Stimulated activated CD4-positive, alpha-beta T cell treated with anti-CD3 and anti-CD28 coated beads, Interleukin-1b, Interleukin-23, amount 100 ng/mL, for 4 hours (primary cell): ENCODE measurements at places on chromosomes 11 and 22.

- no peak for DNase-seq
Observed at GRCh38 chr22:44398856-44399837, 86.4 kb upstream of the SHISAL1 start.

DNA sequence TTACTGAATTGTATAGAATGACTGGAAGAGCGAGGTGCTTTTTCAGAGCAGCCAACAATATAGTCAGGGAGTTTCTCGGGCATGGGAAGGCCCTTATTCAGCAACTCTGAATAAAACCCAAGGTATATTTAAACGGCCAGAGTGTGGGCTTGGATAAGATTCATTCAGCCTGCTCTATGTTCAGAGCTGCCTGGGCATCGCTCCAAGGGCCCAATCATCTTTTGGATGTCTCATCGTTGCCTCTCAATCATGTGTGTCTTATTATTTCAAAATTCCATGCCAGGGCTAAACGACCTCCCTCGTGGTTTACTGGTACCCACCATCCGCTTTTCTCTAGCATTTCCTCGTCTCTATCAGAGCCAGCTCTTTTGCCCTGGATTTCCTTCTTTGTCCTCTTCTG, 19.5 kb upstream of the NTM start:
- no peak for DNase-seq

- no peak for DNase-seq
Observed at GRCh38 chr11:19714387-19715363, 2.0 kb downstream of the NAV2 start.

- no peak for DNase-seq
Observed at GRCh38 chr22:20111689-20112622, 3.9 kb upstream of the RANBP1 start.

DNA sequence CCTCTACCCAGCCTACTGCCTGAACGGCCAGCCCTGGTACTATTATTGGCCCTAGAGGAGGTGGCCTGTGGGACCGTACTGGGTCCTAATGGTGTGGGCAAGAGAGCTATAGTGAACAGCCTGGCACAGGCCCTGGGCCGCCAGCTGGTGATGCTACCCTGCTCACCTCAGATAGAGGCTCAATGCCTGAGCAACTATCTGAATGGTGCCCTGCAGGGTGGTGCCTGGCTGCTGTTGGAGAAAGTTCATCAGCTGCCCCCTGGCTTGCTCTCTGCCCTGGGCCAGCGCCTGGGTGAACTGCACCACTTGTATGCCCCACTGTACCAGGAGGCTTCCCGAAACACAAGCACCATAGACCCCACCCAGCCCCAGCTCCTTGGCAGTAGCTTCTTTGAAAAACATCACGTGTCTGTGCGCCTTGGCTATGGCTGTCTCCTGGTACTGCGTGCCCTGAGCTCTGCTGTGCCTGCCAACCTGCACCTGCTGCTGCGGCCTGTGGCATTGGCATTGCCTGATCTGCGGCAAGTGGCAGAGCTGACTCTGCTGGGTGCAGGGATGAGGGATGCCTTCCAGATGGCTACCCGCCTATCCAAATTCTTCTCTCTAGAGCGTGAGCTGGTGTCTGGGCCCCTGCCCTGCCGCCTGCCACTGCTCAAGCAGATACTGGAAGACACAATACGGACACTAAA, 49.0 kb downstream of the DNHD1 start:
- DNase-seq: no peak

DNA sequence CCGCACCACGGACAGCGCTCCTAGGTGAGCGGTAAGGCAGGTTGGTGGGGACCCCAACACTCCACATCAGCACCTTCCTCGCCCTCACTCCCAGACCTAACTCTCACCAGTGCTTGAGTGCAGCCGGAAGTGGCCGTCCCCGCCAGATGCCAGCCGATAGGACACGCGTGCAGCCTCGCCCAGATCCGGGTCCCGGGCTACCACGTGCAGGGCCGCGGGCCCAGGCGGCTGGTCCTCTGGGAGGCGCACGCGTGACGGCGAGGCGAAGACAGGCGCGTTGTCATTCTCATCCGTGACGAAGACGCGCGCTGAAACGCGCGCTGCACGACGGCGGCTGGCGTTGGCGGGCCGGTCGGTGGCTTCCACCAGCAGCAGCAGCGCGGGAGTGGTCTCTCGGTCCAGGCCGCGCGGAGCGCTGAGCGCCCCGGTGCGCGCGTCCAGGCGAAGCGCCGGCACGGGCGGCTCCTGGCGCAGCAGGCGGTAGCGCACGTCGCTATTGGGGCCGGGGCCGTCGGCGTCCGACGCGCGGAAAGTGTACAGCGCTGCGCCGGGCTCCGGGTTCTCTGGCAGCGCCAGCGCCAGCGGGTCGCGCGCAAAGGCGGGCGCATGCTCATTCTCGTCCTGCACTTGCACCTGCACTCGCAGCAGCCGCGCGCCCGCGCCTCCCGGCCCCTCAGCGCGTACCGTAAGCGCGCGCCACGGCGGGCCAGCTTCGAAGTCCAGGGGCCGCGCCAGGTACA, 10.8 kb upstream of the TPP1 start:
- no peak for DNase-seq

GRCh38 chr11:16367252-16367651, 10.9 kb upstream of the SOX6 start:
- DNase-seq: no peak

GRCh38 chr11:122077459-122077858, 38.6 kb downstream of the BLID start:
- DNase-seq: no peak

- no peak for DNase-seq
Observed at GRCh38 chr11:112806876-112807275, 154.3 kb upstream of the NCAM1 start.

DNA sequence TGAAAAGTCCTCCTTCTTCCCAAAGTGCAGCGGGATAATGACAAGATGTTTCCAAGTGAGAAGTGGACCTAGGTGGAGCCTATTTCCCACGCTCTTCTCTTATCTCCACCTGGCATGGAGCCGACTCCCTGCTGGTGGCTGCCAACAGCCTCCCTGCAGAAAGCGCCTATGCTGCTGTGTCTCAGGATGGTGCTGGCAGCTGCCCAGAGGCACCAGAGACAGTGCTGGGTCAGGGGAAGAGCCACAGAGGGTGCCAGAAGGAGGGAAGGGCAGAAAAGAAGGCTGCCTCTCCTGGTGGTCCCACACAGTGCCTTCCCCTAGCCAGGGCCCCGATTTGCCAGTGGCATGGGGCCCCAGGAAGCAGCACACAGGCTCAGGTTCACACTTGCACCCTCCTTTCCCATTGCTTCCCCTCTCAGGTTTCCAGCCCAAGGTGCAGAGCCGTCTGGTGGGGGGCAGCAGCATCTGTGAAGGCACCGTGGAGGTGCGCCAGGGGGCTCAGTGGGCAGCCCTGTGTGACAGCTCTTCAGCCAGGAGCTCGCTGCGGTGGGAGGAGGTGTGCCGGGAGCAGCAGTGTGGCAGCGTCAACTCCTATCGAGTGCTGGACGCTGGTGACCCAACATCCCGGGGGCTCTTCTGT, 19.0 kb downstream of the CD5 start:
- DNase-seq: no peak

GRCh38 chr22:17161991-17162390, 2.9 kb upstream of the HDHD5 start:
- DNase-seq: no peak

DNA sequence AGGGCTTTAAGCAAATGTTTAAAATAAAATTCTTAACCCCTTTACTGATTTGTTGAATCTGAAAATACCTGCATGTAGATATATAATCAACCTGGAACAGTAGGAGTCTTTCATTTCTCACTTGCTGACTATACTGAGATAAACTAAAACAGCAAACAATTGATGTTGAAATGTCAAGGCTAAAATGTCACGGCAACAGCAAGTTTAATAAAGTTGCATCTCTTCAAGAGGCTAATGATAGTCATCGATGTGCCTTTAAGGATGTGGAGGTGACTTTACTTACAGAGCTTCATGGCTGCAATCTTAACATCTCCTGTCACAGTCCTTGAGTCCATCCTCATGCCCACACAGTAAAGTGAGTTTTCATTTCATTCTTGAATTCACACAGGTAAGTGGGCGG, 3.6 kb upstream of the PRRG4 start:
- DNase-seq: no peak

DNA sequence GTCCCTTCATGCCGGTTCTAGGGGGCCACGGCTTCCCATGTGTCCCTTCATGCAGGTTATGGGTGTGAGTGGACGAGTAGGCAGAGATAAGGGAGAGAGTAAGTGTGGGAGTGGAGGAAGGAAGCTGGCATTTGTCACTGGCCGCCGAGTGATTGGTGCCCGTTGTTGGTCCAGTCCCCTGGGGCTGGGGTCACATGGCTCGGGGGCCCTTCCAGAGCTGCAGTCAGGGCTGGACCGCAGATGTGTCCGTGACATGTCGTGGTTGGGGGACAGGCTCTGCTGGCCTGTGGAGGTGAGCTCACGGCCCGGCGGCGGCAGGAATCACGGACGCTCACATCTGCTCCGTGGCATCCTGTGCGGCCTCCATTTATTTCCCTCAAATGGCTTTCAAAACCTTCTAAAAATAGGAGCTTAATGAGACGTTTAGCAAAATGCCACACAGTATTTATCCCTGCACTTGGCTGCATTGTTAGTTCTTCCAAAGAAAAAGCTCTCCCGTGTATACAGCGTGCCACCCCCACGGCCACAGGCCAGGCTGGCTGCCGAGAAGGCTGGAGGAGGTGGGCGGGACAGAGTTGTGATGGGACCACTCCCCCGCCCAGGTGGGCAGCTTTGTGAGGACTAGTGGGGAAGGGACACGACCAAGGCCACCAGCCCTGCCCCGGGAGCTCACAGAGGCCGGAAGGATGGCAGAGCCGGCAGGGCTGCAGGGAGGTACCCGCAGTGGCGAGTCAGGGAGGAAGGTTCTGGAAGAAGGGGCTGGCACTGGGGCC, 386.7 kb downstream of the TBC1D22A start:
- no peak for DNase-seq

GRCh38 chr11:3036419-3036818, 20.8 kb downstream of the CARS1 start:
- DNase-seq: no peak

- DNase-seq: no peak
Observed at GRCh38 chr11:60194511-60194910, 11.6 kb upstream of the MS4A6A start.

- DNase-seq: no peak
Observed at GRCh38 chr11:77119531-77119936, 8.5 kb upstream of the MYO7A start.

- no peak for DNase-seq
Observed at GRCh38 chr11:11468954-11469353, 115.9 kb upstream of the CSNK2A3 start.

GRCh38 chr11:19018901-19019300, 41.6 kb downstream of the MRGPRX2 start:
- no peak for DNase-seq

DNA sequence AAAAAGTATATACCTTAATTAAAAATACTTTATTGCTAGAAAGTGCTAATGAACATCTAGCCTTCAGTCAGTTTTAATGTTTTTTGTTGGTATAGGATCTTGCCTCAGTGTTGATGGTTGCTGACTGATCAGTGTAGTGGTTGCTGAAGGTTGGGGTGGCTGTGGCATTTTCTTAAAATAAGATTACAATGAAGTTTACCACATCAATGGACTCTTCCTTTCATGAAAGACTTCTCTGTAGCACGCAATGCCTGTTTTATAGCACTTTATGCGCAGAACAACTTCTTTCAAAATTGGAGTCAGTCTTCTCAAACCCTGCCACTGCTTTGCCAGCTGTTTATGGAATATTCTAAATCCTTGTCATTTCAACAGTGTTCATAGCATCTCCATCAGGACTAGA, 50.6 kb downstream of the LDLRAD3 start:
- DNase-seq: no peak

DNA sequence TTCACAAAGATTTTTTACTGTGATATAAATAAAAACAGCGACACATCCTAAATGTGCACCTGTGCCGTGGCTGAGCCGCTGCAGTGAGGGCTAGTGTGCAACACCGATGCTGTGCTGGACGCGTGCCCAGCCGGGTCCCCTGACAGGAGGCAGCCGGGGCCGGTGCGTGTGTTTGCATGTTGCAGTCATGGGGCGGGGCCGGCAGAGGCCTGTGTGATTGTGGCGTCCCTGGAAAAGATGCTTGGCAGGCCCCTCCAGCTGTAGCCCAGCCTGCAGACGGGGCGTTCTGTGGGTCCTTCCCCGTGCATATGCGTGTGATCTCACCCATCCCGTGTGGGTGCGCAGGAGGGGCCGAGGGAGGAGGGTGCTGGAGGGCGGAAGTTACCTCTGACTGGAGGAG, 30.6 kb downstream of the MUC6 start:
- no peak for DNase-seq

DNA sequence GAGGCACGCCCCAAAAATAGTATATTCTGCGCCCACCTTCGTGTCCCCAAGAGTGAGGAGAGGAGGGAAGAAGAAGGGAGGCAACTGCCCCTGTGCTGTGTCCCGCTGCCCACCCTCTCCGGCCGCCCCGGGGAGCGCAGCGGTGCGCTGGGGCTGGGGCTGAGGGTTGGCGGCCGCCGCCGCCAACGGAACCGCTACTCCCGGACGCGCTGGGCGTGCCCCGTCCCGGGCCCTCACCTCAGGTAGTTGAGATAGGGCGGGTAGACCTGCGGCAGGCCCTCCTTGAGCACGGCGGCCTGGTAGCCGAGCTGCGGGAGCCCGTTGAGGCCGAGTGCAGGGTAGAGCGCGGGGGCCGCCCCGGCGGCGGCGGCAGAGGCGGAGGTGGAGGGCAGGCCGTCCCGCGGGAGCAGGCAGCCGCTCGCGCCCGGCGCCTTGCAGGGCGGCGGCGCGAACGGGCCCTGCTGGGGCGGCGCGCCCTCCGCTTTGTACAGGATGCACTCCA, 2.4 kb downstream of the PGR start:
- DNase-seq: no peak

- no peak for DNase-seq
Observed at GRCh38 chr11:67006029-67006884, 16.7 kb upstream of the SYT12 start.

DNA sequence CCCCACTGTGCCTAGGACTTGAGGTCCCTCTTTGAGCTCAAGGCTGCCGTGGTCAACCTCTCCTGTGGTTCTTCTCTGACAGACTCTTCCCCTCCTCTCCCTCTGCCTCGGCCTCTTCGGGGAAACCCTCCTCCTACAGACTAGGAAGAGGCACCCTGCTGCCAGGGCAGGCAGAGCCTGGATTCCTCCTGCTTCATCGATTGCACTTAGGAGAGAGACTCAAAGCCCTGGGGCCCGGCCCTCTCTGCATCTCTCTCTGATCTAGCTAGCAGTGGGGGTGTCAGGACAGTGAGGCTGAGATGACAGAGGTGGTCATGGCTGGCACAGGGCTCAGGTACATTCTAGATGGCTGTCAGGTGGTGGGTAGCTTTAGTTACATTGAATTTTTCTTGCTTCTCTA, 63.6 kb upstream of the EMID1 start:
- DNase-seq: no peak

GRCh38 chr11:559020-559620, 1.4 kb downstream of the LMNTD2 start:
- no peak for DNase-seq
